HT1080 (cell line): ENCODE measurements at places on chromosomes 3 and 15. TPM values are rescaled to one million over a fixed set of nuclear protein-coding genes. Genes with fewer than 3 reads are reported as not detected.

The TF gene
- under 0.01 and 0.90 TPM in 2 replicates for total RNA-seq

The PAQR5 gene
- total RNA-seq: 5.3 and 6.5 TPM in 2 replicates

The CLDN16 gene
- not detected in 2 replicates for total RNA-seq

The LOXL1 gene
- total RNA-seq: 51.8 and 67.5 TPM in 2 replicates

The GJD2 gene
- total RNA-seq: not detected in 2 replicates

The SLC15A2 gene
- total RNA-seq: not detected in 2 replicates

The MAGEL2 gene
- total RNA-seq: not detected in 2 replicates

The CEMIP gene
- 1.7 and 2.3 TPM in 2 replicates for total RNA-seq

The MAP3K13 gene
- total RNA-seq: 17.6 and 25.6 TPM in 2 replicates

The CLDN18 gene
- total RNA-seq: not detected in 2 replicates

The SLC22A13 gene
- 0.07 TPM in 1 of 2 replicates, not detected in the other for total RNA-seq

The CAMK2N2 gene
- total RNA-seq: 3.6 and 10.5 TPM in 2 replicates

The NCKIPSD gene
- 34.2 and 39.2 TPM in 2 replicates for total RNA-seq

The SOX14 gene
- not detected in 2 replicates for total RNA-seq

The LYSMD4 gene
- total RNA-seq: 4.1 and 6.6 TPM in 2 replicates

The HIGD2B gene
- total RNA-seq: not detected in 2 replicates

The SLC28A2 gene
- total RNA-seq: 0.08 TPM in 1 of 2 replicates, not detected in the other

The MFSD1 gene
- total RNA-seq: 140 and 150 TPM in 2 replicates

The DUOX2 gene
- total RNA-seq: under 0.01 and 0.03 TPM in 2 replicates

The AP4E1 gene
- 4.5 and 6.5 TPM in 2 replicates for total RNA-seq

The UPK1B gene
- total RNA-seq: 0.03 TPM in 1 of 2 replicates, not detected in the other
